Muscle of back (tissue), 13 donors: ENCODE measurements at places on chromosomes 1 and 21. TPM values are rescaled to one million over a fixed set of nuclear protein-coding genes. Genes with fewer than 3 reads are reported as not detected.

Gene PGBD5
- polyA plus RNA-seq: 5.2 TPM

Gene EPS15
- polyA plus RNA-seq: 30.0 TPM

Gene KLF17
- polyA plus RNA-seq: 0.09 TPM

Gene TCHH
- polyA plus RNA-seq: not detected

Gene SLC2A5
- polyA plus RNA-seq: 12.9 TPM

Gene TNFSF4
- polyA plus RNA-seq: 1.8 TPM

Gene IBA57
- 3.6 TPM for polyA plus RNA-seq

GRCh38 chr1:28296401-28297261, 32.2 kb upstream of the MED18 start:
- peak; percentile 34 for DNase-seq

DNA sequence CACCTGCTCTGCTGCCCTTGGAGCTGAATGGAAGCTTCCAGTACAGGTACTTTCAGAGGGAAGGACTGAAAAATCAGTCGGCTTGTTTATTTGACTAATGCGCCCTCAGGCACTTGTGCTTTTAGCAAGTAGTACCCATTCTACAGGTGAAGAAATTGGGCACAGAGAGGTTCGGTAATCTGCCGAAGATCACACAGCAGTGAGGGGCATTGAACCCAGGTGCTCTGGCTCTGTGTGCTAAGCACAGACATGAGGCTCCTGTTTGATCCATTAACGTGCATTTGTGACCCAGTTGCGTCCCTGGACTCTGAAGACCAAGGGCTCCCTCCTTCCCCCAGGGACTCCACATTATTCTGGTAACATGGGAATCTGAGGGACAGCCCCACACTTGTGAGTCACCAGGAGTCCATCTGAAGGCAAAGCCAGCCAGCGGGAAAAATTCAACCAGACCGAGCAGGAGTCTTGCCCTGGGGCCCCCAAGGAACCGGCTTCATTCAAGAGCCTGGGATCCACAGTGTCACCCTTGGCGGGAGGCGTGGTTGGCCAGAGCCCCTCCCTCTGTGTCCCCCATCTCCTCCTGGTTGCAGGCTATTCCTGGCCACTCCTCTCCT, 192.4 kb upstream of the ARHGEF16 start:
- no peak for DNase-seq

DNA sequence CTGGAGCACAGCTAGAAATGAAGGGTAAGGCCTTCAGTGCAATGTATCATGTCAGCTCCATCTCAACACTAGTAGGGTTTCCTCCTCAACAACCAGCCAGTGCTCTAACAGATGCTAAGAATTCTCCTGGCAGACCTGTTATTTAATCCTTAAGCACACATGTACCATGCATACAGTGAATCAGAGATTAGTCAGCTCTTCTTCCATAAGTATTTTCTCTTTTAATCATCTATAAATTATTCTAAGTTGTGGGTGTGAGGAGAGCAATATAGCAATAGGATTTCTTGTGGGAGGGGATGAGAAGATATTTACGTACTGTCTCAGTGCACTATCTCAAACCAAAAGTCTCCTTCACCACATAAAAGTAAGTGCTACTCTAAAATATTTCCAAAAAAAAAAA, 95.3 kb downstream of the COP1 start:
- DNase-seq: no peak

GRCh38 chr1:153577138-153577537, 11.5 kb upstream of the S100A2 start:
- DNase-seq: no peak

DNA sequence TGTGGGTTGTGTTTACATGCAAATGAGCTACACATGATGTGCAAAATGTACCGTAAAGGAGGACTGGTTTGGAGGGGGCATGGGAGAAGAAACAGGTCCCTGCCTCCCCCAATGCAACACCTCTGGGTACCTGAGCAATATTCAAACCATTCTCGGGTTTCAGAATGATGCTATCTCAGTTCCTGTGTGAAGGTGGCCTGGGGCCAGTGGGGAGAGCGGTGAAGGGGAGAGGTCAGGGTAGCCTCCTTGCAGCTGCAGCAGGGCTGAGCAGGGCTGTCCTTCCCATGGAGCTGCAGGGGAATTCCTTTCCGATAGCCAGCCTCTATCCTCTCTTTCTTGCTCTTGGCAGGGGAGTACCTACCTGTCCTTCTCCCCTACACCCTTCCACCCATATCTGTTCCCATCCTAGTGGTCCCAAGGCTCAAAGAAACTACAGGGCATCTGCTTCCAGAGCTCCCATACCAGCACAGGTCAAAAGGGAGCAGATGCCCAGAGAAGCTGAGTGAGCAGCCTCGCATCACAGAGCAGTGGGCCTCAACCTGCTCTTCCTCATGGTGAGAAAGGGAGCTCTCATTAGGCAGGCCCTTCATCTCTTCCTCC, 11.9 kb downstream of the MEF2D start:
- no peak for DNase-seq

DNA sequence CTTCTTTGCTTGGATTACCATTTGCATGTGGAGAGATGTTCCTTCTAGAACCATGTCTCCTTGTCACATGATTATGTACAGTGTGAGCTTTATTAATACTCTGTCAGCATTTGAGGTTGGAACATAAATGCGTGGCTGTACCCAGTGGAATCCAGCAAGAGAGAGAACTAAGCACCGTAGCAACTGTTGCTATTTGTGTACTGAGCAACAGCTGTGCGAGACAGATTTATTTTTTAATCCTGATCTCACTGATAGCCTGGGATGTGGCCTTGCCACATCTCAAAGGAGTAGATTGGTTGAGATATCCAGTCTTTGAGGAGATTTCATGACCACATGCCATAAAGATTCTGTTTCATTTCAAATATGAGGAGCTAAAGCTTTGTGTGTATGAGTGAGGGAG, 43.4 kb downstream of the KIF1B start:
- peak; percentile 90 for DNase-seq

DNA sequence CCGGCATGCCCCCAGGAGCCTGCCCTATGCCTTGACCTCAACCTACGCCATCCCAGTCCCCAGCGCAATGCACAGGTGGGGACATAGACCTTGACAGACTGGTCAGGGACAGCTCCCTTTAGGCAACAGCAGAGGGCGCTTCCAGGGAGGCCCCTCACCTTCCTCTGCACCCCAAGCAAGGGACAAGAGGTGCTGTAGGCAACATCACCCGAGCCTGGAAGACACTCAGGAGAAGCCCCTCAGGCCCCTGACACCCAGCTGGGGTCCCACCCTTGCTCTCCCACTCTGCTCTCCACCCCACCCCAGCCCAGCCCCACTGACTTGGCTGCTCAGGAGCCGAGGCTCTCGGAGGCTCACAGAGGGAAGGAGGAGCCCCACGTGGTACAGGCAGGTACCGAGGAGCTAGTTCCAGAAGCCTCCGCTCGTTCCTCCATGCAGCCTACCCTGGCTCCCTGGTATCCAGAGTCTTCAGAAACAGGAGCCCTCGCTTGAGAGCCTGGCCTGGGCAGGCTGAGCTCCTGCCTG, 2.4 kb upstream of the WNT3A start:
- no peak for DNase-seq

- DNase-seq: no peak
Observed at GRCh38 chr1:78121710-78122109, 75.9 kb downstream of the GIPC2 start.

DNA sequence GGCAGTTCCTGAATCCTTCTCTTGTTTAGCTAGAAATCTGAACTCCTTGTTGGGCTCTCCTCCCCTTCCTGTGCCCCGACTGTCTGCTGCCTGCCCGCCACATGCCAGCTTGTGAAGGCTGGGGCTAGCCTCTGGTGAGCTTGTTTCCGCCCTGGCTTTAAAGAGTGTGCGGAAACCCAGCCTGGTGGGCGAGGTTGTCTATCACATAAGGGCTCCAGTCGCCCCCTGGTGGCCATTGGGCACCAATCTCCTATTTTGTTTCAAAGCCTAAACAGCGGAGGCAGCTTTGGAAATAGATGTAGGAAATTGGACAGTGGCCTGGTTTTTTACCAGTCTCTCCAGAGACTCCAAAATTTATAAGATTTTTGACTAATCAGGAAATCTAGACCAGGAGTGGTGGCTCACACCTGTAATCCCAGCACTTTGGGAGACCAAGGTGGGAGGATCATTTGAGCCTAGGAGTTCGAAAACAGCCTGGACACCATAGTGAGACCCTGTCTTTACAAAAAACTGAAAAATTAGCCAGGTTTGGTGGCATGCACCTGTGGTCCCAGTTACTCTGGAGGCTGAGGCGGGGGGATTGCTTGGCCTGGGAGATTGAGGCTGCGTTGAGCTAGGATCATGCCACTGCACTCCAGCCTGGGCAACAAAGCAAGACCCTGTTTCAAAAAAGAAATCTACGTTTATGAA, 9.8 kb downstream of the ATP8B2 start:
- DNase-seq: peak; percentile 86

- no peak for DNase-seq
Observed at GRCh38 chr1:65493802-65494201, 73.3 kb downstream of the LEPR start.

GRCh38 chr1:112803906-112804762, 89.0 kb upstream of the PPM1J start:
- peak; percentile 58 for DNase-seq

DNA sequence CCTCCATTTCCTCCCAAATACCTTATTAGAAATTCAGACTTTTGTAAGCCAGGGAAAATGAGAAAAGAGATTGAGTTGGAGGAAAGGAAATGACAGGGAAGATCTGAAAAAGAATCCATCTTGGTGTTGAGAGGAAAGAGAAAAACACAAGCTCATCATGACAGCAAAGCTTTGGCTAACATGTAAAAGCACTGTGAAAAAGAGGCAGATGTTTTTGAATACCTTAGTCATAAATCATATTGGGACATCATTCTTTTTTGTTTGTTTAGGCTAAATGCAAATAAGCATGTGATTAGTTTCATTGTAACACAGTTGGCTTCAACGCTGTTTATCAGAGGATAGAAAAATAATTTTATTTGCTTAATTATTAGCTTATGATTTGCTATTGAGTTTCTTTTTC, 64.6 kb downstream of the LHX8 start:
- DNase-seq: no peak

DNA sequence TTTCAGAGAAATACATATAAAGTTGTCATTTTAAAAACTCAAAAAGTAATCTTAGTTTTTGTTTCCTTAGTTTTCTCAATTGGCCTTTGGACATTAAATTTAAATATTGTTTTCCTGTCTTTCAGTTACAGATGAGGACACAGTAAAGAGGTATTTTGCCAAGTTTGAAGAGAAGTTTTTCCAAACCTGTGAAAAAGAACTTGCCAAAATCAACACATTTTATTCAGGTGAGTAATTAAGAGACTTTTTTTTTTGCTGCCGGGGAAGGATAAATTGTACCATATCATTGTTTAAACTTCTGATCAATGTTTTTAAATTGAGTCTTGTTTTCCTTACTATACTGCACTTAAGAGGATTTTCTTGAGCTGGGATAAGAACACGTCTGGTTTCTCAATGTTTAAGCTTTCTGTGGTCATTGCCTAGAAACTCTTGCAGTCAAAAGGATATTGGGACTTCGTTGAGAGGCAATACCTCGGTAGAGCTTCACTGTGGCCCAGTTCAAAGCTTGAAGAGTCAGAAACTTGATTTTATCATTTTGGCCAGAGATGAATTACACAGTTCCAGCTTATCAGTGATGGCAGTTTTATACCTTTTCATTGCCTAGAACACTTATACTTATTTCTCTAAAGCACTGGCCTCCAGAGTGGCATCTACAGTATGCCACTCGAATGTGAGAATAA, 124.9 kb upstream of the KIAA1614 start:
- DNase-seq: no peak

DNA sequence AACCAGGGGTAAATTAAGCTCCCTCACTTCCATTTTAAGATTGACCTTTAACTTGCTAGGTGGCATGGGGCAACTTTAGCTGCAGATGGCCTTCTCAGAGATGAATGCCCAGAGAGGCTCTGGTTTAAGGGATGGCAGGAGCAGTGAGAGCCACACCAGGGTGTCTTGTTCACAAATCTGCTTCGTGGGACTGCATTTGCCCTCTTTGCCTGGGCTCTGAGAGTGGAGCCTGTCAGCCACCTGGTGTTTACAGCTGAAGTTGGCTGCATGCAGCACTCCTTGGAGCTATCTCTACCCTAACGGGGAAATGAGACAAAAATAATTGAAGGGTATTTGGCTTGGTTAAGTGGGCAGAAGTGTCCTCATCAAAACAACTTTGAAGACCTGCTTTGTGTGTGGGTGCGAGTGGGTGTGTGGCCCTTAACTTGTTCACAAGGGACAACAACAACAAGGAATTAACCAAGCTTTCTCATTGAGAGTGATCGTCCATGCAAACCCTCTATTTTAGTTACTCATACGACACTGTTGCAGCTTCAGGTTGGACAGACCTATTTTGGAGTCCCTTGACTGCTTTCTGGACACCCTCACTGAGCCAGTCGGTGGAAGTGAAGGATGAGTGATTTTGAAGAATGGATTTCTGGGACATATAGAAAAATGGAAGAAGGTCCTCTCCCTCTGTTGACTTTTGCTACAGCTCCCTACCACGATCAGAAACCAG, 29.8 kb downstream of the PGM1 start:
- DNase-seq: no peak

DNA sequence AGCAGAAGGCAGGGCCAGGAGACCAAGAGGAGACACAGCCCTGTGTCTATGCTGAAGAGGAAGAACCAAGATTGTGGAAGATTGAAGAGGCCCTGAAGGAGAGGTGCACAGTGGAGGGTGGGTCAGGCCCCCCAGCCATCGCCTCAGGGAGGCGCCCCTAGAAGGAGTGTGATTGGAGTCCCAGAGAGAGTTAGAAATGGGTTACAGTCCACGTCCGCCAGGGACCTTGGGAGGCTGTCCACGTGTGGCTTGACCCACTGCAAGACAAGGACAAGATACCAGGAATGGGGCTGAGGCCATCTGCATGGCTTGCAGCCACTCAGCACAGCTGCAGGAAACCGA, 375.1 kb downstream of the NPHP4 start:
- DNase-seq: peak; percentile 45

DNA sequence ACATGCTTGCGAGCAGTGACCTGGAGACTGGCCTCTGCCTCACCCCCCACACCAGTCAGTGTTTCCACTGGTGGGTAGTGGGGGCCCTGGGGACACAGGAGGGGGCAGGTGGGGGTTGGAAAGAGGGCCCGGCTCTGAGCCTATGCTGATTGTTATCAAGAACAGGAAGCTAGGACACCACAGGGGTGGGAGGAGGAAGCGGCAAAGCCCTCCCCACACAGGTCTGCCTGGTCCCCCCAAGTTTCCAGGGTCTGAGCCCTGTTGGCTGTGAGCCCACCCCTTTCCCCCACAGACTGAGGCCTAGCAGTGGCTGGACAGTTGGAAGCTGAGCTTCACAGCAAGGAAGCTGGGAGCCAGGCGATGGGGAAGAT, 1.6 kb upstream of the PTPN7 start:
- DNase-seq: no peak

DNA sequence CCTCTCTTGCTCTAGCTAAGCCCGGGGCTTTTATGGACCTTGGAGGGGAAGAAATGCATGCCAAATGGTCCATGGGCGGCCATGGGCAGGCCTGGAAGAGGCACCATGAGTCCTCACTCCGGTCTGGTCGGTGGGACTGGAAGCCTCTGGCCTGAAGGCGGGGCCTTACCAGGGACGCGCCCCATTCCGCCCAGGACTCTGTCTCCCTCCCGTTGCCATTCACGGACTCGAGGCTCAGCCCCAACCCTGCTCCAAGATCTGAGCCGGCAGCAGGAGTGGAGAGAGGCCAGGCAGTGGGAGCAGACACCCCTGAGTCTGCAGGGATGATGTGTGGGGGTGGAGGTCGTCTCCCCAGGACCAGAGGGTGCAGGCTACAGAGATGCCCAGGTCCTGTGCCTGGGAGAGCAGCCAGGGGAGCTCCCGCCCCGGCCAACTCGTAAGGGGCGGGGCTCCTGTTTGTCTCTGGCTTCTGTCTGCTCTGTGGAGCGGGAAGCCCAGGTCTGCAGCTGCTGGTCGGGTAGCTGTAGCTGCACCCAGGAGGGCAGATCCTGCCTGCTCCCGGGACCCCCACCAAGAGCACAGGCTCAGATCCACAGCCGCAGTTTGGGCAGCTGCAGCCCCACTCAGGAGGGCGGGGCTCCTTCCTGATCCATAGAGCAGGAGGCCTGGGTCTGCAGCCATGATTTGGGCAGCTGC, 8.3 kb upstream of the KANK4 start:
- DNase-seq: no peak
